Hippocampal formation (tissue), 2 donors: ENCODE measurements at places on chromosomes 13 and 19.

GRCh38 chr19:19817357-19817756 lies 4.2 kb downstream of the ZNF506 start:
- DNase-seq, result no peak

DNA sequence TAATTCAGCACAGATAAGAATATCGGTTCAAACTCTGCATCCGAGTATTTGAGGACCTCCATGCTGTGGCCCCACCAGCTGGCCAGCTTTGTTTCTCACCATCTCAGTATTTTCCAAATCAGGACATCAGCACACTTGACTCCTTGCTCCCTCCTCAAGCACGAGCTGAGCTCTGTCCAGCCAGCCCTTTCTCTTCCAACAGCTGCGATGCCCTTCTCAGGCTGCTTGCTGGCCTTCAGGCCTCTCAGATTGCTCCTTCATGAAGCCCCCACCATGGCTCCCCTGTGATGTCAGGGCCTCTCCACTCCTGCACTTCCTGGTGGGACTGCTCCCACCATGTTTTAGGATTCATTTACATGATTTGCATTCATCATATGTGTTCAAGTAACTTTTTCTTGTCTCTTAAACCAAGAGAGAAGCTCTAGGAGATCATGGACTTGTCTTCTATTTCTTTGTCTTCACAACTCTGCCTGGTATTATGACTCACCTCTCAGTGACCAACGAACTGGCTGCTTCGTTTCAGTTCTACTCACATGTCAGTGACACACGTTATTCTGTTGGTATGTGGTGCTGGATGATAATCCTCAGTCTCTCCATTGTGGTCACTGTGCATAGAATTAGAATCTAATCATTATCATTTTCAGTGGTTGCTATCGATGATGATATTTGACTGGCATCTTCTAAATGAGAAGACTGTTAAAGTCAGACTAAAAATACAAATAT lies 471.7 kb downstream of the EFNB2 start:
- DNase-seq, result no peak

DNA sequence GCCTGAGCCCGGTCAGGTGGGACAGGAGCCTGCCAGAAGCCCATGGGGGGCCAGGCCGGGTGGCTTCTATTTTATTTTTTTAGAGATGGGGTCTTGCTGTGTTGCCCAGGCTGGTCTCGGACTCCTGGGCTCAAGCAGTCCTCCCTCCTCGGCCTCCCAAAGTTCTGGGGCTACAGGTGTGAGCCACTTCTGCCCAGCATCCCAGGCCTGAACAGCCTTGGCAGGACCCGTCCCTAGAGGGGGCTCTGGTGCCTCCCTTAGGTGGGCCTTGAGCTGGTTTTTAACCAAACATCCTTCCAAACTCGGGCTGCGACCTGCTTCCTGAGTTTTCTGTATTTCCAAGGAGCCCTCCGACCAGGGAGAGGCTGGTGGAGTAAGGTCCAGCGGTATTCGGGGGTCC lies 10.5 kb downstream of the COMP start:
- DNase-seq, result no peak

GRCh38 chr19:7915250-7916102 lies 846 bp downstream of the TGFBR3L start:
- DNase-seq, result no peak

DNA sequence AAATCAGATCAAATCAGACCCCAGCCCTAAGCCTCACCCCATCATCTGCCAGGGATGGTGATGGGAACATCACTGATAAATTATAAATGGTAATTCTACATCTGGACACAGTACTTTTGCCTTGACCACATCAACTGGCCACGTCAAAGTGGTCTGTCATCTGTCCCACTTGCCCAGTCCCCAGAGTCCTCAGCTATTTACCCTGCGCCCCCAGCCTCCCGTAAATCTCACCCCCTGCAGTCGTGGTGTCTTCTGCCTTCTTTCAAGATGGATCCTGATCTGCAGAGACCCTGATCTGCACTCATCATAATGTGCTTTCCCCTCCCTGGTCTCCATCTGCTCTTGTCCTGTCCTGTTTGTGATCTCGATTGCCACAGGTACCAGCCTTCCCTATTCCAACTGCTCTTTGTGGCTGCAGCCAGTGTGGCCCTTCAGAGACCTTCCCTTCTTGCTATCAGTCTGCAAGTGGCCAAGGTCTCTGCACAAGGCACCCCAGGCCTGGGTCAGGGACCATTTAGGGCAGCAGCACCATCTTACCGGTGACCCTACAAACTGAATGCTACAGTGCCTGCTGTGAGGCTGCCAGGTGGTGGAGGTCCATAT lies 26.7 kb upstream of the POP4 start:
- no peak for DNase-seq

DNA sequence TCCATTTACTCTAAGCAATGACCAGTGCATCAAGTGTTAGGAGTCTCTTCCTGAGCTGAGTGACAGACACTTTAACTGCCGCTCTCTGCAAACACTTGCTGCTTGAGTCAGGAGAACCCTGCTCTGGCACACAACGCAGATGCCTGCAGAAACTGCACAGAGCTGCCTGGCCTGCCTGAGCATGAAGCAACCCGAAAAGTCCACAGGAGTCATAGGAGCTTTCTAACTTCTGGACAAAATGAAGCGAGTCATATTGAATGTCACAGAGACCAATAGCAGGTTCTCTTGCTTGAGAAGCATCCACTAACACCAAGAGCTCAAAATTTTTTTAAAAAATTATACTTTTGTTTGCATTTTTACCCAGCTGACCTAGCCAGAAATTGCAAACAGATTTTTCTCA lies 232.4 kb downstream of the LHFPL6 start:
- DNase-seq, result no peak
